ENCODE measurements at places on chromosomes 7 and 10.

DNA sequence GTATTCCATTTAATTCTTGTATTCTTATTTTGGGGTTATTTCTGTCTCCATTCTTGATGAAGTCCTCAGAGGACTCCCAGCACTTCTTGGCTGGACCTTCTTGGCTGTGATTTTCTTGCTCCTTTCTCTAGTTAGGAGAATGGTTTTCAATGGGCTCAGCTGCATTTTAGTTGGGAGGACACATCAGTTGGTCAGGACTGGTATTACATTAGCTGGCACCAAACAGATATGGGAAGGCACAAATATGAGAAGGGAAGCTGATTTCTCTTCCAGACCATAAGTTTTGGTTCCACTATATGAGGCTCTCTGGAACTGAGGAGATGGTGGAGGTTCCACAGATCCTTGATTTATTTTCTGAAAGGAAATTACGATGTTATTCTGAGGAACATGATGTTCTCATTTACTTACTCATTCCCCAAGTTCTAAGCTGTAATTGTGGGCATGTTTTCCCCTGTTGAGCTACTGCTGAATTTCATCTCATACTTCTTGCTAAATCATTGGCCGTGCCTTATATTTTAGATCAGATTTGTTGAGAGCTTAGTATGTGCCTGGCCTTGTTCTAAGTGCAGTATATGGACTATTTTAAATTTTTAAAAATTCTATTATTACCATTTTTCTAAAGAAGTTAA is 261.0 kb downstream of the THSD7A start:
- no peak for DNase-seq

GRCh38 chr7:131642429-131642828 is 86.0 kb upstream of the PODXL start:
- DNase-seq, result no peak

DNA sequence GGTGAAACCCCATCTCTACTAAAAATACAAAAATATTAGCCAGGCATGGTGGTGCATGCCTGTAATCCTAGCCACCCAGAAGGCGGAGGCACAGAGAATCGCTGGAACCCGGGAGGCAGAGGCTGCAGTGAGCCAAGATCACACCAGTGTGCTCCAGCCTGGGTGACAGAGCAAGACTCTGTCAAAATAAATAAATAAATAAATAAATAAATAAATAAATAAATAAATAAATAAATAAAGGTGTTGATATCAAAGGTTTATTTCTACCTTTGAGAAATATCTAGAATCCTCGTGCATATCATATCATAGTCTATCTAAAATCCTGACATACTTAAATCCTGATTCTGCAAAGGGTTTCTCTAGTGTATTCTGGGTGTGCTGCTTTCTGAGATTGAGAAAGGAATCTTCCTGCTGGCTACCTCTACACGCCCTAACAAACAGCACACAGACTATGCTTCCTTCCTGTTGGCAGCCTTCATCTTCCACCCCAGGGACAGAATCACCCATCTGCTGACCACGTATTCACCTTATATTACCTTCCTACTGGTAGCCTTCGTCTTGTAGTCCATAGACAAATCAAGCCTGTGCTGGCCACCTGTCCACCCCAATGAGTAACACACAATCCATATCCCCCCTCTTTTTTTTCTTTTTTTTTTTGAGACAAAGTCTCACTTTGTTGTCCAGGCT is 8.7 kb downstream of the ABLIM1 start:
- no peak for DNase-seq

- DNase-seq, result no peak
These were observed 33.3 kb downstream of the DNAJB12 start for GRCh38 chr10:72321248-72322029.

- no peak for DNase-seq
These were observed 187.1 kb downstream of the ADARB2 start for GRCh38 chr10:1550291-1550595.

- DNase-seq, result no peak
These were observed 312.1 kb downstream of the GPAM start for GRCh38 chr10:111871458-111871857.

GRCh38 chr10:132184816-132185593 is 1.7 kb upstream of the DPYSL4 start:
- no peak for DNase-seq

- DNase-seq, result no peak
These were observed 26.4 kb upstream of the IL6 start for GRCh38 chr7:22700559-22701002.

- DNase-seq, result no peak
These were observed 52.2 kb downstream of the GALNT17 start for GRCh38 chr7:71184136-71184535.

GRCh38 chr7:66928388-66928787 is 7.4 kb downstream of the TMEM248 start:
- DNase-seq, result no peak

DNA sequence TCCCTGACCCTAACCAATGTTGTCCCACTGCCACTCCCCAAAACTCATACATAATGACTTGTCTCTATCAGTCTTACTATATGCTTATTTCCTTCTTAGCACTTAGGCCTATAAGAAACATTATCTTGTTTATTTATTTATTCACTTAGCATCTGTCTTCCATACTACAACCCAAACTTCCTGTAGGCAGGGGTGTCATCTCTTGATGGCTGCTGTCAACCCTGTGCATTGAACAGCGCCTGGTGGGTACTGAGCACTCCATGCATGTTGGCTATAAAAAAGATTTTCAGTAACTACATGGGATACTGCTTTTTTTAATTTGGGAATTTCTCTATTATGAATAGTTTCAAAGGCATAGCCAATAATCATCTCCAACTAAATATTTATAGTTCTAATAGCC is 46.7 kb downstream of the JAZF1 start:
- DNase-seq, result no peak

DNA sequence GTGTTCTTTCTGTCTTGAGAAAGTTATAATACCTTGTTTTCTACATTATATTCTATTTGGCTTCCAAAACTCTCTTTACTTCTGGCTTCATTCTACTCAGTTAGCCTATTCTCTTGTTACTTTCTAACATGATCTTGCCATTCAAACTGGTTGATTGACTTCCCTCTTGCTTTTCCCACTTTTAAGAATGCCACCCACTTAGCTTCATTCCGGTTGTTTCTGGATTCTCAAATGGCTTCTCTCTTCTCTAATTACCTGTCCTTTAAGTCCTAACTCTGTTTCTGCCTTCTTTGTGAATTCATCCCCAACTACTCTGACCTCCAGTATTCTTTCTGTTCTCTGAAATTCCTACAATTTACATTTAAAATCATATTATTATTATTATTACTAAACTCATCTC is 52.0 kb downstream of the ANKIB1 start:
- DNase-seq, result no peak

DNA sequence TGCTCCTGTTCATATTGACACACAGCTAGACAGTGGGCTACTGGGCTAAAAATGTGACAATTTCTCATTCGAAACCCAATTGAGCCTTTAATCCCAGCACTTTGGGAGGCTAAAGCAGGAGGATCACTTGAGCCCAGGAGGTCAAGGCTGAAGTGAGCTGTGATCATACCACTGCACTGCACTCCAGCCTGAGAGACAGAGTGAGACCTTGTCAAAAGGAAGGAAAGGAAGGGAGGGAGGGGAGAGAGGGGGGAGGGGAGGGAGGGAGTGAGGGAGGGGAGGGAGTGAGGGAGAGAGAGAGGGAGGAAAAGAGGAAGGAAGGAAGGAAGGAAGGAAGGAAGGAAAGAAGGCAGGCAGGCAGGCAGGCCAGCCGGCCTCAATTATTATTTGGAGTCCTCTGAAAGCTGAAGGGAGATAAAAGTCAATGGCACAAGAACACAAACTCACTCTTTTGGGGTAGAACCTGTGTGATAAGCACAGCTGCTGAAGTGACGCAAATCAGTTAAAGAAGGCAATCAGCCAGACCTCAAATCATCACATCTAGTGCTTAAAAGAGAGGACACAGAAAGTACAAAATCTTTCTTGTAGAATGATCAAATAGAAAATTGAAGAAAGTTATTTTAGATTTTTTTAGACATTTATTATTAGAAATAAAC is 98.1 kb downstream of the CCDC71L start:
- DNase-seq, result no peak

DNA sequence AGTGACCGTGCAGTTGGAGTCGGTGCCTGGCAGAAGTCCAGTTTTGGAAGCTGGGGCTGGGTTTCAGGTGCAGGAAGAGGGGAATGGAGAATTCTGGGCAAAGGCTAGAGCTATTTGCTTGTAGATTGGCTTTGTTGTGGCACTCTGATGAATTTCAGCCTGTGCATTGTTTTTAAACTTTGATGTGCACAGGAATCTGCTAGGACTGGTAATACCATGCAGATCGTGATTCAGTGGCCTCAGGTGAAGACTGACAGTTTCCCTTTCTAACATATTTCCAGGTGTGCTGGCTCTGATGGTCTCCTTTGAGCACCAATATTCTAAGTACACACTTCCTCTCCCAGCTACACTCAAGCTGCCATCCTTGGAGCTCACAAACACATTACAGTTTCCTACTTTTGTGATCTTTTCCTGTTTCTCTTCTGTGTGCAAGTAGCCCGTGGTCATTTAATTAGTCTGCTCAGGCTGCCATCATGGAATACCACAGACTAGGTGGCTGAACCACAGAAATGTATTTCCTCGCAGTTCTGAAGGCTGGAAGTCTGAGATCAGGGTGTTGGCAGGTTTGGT is 55.6 kb downstream of the NOC3L start:
- no peak for DNase-seq

DNA sequence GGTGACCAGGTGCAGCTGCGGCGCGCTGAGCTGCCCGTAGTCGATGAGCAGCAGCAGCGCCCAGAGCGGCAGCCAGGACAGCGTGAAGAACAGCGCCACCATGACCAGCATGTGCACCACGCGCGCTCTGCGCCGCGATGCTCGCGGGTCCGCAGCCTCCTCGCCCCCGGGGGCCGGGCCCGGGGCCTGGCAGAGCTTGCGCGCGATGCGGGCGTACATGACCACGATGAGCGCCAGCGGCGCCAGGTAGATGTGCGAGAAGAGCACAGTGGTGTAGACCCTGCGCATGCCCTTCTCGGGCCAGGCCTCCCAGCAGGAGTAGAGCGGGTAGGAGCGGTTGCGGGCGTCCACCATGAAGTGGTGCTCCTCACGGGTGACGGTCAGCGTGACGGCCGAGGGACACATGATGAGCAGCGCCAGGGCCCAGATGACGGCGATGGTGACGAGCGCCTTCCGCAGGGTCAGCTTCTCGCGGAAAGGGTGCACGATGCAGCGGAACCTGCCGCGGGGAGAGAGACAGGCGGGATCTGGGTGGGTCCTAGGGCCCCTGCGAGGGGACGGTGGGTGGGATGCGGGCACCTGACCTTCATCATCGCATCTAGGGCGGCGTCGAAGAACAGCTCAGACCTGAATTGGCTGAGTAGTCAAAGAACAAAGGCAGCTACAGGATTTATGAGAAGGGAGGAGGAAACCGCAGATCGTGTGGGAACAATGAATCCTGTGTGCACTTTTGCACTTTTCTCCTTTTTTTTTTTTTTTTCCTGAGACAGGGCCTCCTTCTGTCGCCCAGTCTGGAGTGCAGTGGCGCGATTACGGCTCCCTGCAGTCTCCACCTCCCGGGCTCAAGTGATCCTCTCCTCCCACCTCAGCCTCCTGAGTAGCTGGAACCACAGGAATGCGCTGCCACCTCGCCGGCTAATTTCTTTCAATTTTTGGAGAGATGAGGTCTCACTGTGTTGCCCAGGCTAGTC is 22.4 kb upstream of the PPA1 start:
- peak; percentile 13 for DNase-seq

GRCh38 chr7:107874111-107874510 is 16.9 kb upstream of the DLD start:
- DNase-seq, result no peak

GRCh38 chr7:121192834-121193233 is 136.0 kb upstream of the WNT16 start:
- no peak for DNase-seq

DNA sequence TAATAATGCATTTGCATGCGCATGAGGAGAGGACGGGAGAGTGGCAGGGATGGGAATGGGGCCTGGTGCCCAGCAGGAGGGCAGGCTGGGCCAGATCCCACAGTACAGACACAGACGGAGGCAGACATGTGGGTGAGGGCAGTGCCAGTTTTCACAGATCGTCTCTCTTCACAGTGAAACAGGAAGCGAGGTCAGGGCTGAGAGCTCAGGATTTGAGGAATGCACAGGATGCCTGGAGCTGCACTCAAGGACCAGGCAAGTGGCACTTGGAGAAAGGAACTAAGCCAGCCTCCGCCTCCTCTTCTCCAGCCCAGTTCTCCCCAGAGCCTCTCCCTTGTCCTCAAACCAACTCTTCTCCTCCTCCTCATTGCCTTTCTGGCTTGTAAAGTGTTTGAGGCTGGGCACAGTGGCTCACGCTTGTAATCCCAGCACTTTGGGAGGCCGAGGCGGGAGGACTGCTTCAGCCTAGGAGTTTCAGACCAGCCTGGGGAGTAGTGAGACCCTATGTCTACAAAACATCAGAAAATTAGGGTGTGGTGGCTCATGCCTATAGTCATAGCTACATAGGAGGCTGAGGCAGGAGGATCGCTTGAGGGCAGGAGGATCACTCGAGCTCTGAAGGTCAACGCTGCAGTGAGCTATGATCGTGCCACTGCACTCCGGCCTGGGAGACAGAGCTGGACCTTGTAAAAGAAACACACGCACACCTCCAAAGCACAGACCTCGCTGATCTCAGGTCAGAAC is 115.2 kb downstream of the HIP1 start:
- peak; percentile 97 for DNase-seq

GRCh38 chr7:27737616-27738015 is 2.3 kb upstream of the TAX1BP1 start:
- DNase-seq, result no peak

- peak; percentile 27 for DNase-seq
These were observed 95.5 kb downstream of the CTBP2 start for GRCh38 chr10:125064681-125065492.

DNA sequence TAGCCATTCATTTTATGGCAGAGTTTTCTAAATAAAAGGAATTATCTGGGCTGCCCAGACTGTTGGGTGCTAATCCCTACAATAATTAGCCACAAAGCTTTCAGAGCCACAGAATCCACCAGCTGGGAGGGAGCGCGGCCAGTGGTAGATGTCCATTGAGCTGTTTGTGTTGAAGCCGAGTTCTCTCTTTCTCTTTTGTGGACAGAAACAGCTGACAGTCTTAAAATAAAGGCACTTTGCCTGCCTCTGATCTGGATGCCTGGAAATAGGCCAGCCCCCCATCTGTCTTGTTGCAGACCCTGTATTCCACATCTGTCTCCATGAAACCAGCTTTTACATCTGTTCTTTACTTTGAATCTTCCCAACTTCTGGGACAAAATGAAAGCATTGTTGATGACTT is 66.1 kb downstream of the MTPN start:
- no peak for DNase-seq

DNA sequence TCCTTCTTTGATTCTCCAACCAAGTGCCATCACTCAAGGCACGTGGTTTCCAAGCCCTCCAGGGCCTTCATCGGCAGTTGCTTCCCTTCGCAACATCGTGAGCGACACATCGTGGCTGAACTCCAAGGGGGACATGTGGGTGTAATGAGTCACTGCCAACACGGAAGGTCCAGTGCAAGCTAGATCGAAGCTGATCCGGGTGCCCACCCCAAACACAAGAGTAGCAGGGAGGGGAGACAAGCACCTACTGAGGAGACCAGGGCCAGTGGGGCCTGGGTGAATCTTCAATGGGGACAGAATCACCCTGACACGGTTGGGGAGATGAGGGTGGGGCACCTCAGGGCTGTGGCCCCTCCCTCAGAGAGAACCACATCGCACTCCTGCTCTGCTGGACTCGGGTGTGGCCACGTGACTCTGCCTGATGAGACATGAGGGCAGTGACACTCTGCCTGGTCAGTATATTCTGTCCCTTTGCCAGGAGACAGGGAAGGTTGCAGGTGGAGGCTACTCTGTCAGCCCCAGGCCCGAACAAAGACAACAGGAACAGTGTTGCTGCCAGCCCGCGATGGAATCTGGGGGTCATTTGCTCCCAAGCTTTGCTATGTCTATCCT is 36.8 kb upstream of the HSPA12A start:
- DNase-seq, result no peak
